SK-N-DZ (cell line): ENCODE measurements at places on chromosomes 7 and 10.

DNA sequence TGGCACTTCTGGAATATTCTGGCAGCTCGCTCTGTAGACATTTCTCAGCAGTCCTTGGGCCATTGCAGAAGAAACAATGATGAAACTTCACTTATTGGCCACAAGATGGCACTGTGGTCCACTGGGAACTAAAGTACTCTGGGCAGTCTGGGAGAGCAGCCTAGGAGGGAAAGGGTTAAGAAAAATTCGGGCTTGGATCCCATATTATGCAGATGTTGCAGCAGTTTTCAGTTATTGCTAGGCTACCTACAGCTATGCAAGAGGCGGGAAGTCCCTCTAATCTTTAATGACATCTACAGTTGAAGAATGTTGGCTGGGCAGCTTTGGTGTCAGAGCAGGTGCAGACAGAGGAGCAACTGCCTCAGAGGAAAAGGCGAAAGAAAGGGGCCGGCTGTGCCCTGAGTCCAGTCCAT is 201.7 kb upstream of the PRSS58 start:
- DNase-seq = peak; percentile 87

GRCh38 chr10:72276421-72277339 is 3.0 kb downstream of the DDIT4 start:
- DNase-seq = peak; percentile 4

DNA sequence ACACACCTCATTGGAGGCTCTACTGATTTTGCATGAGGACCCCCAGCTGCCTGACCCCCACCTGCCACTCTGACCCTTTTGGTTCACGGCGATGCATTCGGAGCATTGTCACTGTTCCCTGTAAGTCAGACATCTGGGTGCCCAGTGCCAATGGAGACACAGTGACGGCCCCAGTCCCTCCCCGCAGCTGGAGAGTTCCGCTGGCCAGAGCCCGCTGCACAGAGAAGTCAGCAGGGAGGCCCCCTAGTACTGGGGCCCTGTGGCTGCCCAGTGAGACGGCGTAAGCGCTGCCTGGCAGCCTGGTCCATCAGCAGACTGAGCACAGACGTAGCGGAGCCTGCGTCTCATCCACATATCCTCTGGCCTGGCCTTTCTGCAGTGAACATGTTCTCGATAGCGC is 77.5 kb downstream of the NKX6-2 start:
- peak; percentile 35 for DNase-seq

GRCh38 chr7:101216860-101217387 is 457 bp downstream of the PLOD3 start:
- no peak for DNase-seq

DNA sequence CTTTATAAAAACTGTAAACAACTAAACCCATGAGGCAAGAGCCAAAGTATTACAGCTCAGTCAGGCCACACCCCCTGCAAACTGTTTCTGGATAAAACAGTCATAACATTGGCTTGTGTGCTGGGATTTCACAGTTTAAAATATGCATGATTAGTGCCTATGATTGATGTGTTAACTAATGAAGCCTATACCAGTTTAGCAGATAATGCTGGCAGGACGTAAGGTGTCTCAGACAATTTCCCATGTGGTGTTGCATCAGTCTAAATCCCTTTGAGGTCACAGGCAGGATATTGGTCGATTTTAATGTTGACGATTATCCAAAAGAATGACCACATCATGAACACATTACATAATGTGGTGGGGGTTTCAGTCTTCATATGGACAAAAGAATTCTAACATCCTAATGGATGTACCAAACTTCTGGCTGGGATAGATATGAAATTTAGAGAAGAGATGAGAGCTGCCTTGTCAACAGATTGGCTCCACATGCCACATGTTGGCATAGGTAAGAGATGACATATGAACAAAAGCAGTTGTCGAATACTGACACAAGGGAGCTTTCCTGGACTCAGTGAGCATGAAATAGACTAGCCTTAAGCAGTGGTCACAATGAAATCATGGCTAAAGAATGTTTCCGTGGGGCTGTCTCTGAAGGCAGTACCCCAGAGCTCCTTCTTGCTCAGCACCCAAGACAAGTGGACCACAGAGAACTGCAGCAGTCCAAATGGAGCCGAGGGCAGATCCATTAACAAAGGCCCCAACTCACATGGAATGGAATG is 445.6 kb downstream of the GFRA1 start:
- DNase-seq = no peak

GRCh38 chr7:141463986-141464385 is 87.2 kb upstream of the AGK start:
- DNase-seq = no peak

- no peak for DNase-seq
These were observed 48.0 kb downstream of the THNSL1 start for GRCh38 chr10:25064401-25064800.

DNA sequence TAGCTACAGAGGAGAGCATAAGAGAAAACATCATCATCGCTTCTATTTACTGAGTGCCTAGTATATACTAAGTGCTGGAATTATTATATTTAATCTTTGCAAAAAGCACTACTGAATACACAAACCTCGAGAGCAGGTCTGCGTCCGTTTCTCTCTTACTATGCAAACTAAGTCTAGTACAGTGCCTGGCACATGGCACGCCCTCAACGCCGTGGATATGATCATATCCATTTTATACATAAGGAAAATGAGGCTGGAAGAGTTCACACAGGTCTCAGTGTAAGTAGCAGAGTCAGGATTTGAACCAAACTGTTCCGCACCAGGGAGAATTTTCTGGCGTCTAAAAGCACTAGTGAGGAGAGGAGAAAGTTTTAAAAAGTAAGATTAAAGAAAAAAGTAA is 17.6 kb downstream of the MXI1 start:
- DNase-seq = no peak

DNA sequence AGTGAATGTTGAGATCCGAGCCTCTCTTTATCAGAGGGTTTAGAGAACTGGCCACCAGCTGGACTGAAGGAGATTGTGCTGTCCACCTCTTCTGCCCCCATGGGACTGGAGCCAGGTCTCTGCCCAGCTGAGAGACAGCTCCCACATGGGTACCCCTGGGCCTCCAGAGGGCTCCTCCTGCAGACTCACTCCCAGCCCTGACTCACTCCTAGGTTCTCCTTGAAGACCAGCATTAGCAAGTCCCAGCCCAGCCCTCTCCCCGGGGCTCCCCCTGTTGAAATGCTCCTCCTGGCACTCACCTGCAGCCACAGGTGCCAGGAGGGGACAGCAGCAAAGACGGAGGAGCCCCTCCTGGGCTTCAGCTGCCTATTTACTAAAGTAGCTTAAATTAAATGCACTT is 126.9 kb downstream of the CXCL12 start:
- DNase-seq = no peak

DNA sequence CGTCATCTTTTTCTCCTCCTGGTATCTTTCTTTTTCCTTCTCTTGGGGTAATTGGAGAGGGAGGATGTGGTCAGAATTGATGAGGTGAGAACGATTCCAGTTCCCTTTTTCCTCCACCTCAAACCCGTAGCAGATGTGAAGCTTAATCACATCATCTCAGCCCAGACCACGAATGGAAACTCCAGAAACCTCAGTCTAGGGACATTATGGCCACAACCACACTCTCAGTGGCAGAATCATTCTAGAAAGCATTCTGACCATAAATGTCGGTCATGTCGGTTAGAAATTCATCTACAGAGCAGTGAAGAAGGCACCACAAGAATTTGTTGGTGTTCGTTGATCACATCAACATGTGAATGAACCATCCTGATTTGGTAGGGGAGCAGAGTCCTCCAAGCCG is 78.7 kb downstream of the GATA3 start:
- no peak for DNase-seq

DNA sequence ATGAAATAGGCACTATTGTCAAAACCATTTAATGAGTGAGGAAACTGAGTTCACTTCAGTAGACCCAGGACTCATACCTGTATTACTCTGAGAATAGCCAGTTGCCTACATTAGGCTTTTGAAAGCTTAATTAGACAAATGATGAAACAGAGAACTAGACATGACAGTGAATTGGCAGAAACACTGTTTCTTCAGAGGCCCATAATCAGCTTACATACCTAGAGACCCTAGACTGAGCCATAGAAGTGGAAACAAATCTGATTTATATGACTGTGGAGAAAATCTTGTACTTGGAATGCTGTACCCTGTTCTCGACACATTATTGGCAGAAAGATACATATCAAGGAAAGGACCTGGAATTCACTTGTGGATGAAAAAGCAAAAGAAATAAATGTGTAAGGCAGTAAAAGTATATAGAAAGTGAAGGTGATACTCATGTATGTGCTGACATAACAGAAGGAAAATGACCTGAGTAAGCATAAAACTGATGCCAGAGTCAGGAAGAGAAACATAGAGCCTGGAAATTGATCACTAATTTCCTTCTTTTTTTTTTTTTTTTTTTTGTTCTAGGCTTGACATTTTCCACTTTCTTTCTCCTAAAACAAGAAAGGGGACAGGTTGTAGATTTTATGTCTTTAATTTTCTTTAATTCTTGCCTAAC is 251.5 kb downstream of the BICC1 start:
- peak; percentile 87 for DNase-seq

GRCh38 chr10:6811153-6811552 is 231.1 kb upstream of the PRKCQ start:
- DNase-seq = no peak

GRCh38 chr7:74235518-74236268 is 18.5 kb downstream of the RFC2 start:
- DNase-seq = no peak

DNA sequence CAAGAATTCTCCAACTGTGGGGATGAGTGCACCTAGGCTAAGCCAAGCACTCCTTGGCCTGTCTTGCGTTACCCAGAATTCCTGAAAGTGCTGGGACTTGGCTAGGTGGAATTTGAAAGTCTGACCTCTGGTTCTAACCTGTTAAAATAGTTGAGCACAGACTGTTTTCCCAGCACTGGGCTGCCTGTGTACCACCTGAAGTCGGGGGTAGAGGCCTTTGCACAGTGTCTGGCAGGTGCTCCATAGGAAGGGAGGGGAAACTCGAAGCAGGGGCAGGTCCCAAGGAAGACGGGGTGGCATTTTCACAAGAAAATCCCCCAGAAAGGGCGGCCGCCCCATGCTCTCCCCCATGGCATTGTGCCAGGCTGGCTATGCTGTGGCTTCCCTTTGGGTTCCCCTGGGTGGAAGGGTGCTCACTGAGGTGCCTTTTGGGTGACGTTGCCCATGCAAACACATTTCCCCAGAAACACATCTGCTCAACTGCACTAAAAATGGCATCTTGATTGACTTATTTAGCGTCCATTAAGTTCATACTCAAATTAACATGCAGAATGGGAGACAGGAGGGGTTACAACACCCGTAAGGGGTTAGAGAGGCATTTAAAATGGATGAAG is 62.9 kb downstream of the SYPL1 start:
- no peak for DNase-seq

- no peak for DNase-seq
These were observed 222.1 kb upstream of the SHH start for GRCh38 chr7:156034397-156034796.

DNA sequence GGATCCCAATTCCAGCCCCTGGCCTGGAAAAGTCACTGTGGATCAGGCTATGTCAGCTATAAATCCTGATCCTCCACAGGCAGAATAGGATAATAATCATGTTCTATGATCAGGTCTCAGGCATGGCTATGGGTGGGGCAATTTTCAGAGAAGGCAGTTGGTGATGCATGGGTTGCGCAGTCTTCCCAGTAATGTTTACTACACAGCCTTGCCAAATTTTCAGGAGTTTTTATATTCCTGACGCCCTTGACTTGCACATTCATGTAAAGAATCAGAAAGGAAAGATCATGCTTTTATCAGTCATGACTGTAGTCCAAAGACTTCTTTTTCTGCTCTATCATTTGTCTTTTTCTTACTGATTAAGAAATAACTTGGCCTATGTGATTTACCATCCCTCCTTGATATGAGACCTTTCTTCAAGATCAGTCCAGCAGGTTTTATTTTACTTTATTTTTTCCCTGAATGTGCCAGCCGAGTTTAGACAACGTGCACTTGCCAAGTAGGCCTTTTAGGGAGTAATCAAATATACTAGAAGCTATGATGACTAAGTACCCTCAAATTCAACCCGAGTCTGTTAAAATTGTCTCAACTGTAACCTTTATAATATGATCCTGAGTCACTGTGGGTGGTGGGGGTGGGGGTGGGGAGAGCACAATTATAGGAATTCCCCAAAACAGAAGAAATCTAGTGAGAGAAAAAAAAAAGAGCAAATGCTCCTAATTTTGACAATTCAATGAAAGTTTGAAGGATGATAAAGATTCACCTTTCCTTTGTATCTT is 31.9 kb downstream of the ARL4A start:
- DNase-seq = no peak

DNA sequence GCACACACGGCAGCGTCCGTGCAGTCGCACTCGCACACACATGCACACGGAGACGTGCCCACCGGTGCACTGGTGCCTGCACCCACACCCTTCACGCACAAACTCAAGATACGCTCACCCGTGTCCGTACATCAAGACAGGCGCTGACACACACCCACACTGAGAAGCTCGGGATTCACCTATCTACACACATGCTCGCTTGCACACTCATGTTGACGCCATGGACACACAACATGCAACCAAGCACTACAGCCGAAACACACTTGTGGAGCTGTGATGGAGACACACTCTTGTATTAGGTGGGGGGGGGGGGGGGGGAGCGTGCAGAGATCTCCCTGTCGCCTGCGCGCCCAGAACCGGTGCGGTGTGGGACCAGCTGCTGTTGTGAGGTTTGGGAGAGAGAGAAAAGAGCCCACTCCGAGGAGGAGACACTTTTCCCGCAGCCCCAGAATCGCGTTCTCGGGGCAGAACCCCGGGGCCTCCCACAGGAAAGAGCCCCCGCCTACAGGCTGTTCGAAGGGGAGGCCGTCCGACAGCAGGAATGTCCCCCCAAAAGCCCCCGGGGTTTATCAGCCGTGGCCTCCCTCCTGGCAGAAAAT is 605 bp upstream of the NFKB2 start:
- no peak for DNase-seq

- DNase-seq = no peak
These were observed 2.4 kb downstream of the ZNF3 start for GRCh38 chr7:100079024-100079560.

- DNase-seq = no peak
These were observed 203.5 kb downstream of the RNLS start for GRCh38 chr10:88379575-88379974.

DNA sequence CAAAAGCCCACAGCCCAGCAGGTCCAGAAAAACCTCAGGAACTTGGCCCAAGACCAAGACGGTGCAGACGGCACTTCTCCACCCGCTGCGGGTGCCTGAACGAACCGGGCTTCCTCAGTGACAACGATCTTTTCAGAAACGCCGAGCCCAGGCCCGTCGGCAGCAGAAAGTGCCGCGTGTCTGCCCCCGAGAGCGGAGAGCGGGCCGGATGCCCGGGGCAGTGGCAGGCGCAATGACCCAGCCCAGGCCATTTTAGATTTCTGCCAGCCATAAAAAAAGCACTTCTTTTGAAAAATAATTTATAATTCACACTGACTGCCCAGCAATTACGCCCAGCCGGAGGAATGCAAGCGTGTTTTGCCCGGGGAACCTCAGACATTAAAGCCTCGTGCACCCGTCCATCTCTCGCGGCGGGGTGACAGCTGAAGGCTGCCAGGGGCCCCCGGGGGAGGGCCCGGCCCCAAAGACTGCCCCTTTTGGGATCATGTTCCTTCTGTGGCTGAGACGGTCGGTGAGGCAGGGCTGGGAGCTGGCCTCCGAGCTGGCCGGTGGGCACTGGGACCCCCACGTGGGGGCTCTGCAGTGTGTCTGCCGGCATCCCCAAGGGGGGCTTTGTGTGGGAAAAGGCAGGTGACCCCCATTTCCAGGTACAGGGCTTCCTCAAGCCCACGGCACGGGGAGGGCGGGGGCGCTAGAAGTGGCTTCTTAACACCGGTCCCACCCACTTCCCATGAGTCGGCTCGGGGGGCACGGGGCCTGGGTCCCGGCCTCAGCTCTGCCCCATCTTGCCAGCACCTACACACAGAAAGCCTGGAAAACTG is 71.3 kb upstream of the PDGFA start:
- no peak for DNase-seq

- DNase-seq = no peak
These were observed 30.3 kb downstream of the GSTO2 start for GRCh38 chr10:104299031-104299904.
